Activated CD4-positive, alpha-beta T cell treated with anti-CD3 and anti-CD28 coated beads, Interleukin-2, amount 50 U/mL, for 24 hours (primary cell): ENCODE measurements at places on chromosomes 3 and 15.

GRCh38 chr3:25465266-25465860 is 37.3 kb downstream of the RARB start:
- no peak for DNase-seq

- no peak for DNase-seq
Measured at GRCh38 chr3:123637131-123637530, 52.3 kb upstream of the HACD2 start.

DNA sequence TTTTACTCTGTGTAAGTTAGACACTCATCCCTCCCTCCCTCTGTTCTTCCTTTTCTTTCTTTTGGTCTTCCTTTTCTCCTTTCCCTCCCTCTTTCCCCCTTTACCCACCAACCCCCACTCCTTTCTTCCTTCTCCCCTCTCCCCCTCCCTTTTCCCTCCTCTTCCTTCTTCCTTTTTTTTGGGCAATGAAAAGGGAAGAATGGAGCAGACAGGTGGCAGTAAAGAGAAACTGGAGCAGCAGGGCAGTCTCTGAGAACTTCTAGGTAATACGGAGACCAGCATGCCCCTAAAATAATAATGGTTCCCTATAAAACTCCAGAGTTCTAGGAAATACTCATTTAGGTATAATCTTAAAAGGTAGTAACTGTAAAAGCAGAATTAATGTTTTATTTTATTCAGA is 11.4 kb upstream of the GPR171 start:
- DNase-seq, result no peak

DNA sequence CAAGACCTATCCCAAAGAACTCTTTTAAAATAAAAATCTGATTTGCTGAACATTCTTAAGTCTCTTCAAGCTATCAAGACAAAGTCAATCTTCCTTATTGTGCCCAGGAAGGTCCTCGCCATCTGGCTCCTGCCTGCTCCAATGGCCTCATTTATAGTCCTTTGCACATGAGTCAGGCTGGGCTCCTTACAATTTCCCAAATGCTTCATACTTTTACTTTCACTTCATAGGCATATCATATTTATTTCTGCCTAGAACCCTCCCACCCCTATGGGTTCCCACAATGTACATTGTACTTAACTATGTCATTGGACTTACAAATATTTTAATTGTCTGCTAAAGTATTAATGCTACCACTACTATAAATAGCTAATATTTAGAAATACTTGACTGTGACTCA is 9.1 kb downstream of the THRB start:
- DNase-seq, result no peak

DNA sequence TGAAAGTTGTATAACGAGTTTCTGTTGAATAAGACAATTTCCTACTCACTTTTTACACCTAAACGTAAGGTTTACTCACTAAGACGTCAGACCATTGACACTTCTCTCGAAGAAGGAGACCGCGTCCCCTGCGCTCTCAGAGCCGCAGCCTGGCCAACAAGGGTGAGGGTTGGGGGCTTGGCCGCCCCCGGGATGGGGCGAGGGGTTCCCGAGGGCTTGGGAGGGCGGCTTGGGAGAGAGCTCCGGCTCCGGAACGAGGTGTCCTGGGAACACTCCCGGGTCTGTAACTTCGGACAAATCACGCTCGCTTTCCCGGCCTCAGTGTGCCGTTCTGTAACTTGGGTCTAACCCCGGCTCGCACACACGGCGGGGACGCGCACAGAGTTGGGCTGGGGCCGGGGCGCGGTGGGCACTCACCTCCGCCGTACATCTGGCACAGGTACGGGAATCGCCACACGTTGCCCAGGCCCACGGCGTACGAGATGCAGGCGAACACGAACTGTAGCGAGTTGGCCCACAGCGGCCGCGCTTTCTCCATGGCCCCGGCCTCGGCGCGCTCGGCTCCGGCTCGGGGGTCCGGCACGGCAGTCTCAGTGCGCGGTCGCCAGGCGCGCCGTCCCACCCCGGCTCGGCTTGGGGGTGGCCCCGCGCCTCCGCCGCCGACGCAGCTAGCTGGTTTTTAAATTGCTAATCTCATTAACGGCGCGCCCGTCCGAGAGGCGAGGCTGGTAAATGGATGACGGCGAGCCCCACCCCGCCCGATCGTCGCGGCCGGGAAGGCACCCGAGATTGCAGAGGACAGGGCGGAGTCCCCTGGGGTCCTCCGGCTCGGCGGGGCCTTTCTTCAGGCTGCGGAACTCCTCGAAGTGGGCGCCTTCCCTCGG is at the start of gene SLC6A20:
Gene SLC6A20 (minus strand): TSS at position 655 of the 884 bp plus-strand sequence. CDS start 117 bp downstream, at position 538.
- no peak for DNase-seq

- DNase-seq, result no peak
Measured at GRCh38 chr3:73107676-73108187, 46.3 kb downstream of the EBLN2 start.

DNA sequence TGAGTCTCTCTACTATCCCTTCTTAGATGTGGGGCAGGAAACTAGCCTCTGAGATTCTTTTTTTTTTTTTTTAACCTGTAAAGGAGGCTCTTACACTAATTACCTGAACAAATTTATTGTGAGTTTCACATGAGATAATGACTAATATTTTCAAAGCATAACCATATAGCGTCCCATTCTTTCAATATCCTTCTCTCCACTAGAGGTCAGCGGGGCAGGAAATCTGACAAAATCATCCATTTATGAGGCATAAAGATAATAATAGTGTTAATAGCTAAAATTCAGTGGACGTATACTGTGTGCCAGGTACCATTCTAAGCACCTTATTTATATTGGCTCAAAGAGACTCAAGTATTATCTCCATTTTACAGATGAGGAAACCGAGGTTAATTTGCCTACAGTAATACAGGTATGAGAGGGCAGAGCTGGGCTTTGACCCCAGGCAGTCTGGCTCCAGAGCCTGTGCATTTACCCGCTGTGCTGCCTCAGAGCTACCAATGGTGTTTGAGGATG is 16.3 kb upstream of the SMAD6 start:
- DNase-seq, result no peak
